Thyroid gland (tissue), 4 donors: ENCODE measurements at places on chromosomes 3 and 15. TPM values are rescaled to one million over a fixed set of nuclear protein-coding genes. Genes with fewer than 3 reads are reported as not detected.

DNA sequence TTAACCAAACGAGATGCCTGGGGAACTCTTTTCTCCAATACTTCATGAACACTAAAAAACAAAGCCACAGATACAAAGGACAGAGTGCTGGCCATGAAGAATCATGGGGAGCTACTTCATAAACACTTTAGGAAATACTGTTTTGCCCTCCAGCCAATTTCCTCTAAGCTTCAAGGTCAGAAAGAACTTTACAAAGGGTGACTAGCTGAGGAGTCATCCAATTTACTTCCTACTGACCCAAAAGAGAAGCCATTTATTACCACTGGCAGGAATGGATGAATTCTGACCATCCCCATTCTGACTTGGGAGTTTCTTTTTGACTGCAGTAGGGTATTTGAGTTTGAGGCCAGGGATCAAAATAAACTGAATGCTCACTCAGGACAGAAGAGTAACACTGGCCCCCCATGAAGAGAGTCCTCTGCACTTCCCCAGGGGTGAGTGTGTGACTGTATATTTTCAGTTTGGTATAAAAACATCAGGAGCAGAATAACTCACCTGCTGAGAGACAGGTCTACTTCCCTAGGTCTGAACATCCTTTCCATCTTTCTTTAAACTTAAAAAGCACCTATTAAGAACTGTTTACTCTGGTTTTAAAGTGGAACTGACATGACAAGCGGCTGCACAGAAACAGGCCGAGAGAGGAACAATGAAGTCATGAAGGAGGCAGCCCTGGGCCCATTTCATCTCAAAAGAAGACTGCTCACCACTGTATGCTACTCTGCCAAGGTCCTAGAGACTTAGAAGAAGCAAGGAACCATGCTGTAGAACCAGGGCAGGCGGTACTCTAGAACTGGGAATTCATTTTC is 203.6 kb downstream of the TNIK start:
- no peak for DNase-seq
- H3K27me3 ChIP-seq = no peaks in the 10 kb centered on the region
- H3K4me3 ChIP-seq = no peak overlapping the region
- H3K27ac ChIP-seq = no peak overlapping the region

DNA sequence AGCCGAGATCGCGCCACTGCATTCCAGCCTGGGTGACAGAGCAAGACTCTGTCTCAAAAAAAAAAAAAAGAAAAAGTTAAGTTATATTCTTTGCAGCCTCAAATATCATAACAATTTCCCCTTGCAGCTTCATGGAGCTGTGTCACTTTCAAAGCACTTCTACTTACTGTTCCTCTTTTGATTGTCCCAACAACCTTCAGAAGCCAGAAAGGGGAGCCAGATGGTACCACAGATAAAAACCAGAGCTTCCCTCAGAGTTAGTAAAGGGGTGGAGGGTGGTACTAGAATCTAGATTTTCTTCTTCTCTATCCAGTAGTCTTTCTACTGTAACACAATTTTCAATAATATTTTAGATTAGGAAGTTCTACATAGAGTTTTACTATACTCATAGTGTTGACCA is 188.8 kb downstream of the TAFA4 start:
- H3K4me3 ChIP-seq = no peak overlapping the region
- H3K27me3 ChIP-seq = no peaks in the 10 kb centered on the region
- no peaks in the 10 kb centered on the region for H3K4me1 ChIP-seq
- H3K36me3 ChIP-seq = no peaks in the 10 kb centered on the region

DNA sequence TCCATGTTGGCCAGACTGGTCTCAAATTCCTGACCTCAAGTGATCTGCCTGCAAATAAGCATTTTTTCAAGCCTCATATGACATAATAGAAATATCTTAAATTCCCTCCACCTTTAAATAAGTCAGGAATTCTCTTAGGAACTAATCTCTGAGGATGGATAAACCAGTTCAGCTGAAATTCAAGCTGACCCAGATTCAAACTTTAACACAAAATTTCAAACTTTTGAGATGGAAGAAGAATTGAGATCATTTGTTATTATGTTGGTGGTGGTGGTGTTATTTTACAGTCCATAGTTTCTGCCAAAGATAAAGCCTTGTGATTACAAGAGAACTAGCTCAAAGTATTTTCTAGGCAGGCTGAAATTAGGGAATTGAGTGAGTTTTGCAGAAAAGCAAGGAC is 85.5 kb downstream of the SSR3 start:
- H3K36me3 ChIP-seq = no peaks in the 10 kb centered on the region
- no peak overlapping the region for H3K4me3 ChIP-seq
- no peaks in the 10 kb centered on the region for H3K27me3 ChIP-seq
- peaks cover 47% of the 10 kb centered on the region for H3K4me1 ChIP-seq
- peak overlapping the region; percentile 66 for H3K27ac ChIP-seq

PLSCR2 gene
- not detected for total RNA-seq

GRCh38 chr3:126128504-126129397 is 44.8 kb upstream of the SLC41A3 start:
- no peak overlapping the region for H3K27ac ChIP-seq
- DNase-seq = no peak
- no peak overlapping the region for H3K4me3 ChIP-seq
- no peaks in the 10 kb centered on the region for H3K4me1 ChIP-seq

- H3K4me3 ChIP-seq = no peak overlapping the region
- H3K27me3 ChIP-seq = no peaks in the 10 kb centered on the region
- H3K36me3 ChIP-seq = no peaks in the 10 kb centered on the region
- DNase-seq = no peak
- peak overlapping the region; percentile 72 for H3K27ac ChIP-seq
- H3K4me1 ChIP-seq = no peaks in the 10 kb centered on the region
These were observed 45.2 kb downstream of the C2CD4B start for GRCh38 chr15:62119874-62120273.

GRCh38 chr3:110810356-110810755 is 261.3 kb upstream of the NECTIN3 start:
- no peak overlapping the region for H3K4me3 ChIP-seq
- H3K27me3 ChIP-seq = no peaks in the 10 kb centered on the region
- no peak overlapping the region for H3K27ac ChIP-seq
- DNase-seq = no peak

GRCh38 chr3:58041182-58041825 is 33.1 kb downstream of the FLNB start:
- no peak overlapping the region for H3K4me3 ChIP-seq
- DNase-seq = no peak
- no peaks in the 10 kb centered on the region for H3K27me3 ChIP-seq
- peaks cover 71% of the 10 kb centered on the region for H3K4me1 ChIP-seq
- peak overlapping the region; percentile 90 for H3K27ac ChIP-seq
- no peaks in the 10 kb centered on the region for H3K36me3 ChIP-seq

ERICH6 gene
- 0.11 TPM for total RNA-seq

DNA sequence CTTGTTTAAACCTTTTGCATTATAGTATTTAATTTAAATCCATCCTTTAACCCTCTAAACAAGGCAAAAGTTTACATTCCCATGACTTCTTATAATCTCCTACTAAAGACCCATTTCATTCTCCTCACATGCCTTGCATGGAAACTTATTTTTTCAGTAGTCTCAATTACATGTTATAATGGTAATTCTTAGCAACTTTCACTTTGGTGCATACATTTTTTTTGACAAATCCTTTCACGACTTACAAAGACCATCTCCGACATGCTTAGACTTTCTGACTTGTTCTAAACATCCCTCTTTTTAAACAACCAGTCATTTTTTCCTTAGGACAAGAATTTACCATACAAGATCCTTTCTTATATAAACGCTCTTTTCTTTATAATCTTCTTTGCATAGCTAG is 615.4 kb upstream of the GBE1 start:
- no peaks in the 10 kb centered on the region for H3K4me1 ChIP-seq
- no peaks in the 10 kb centered on the region for H3K36me3 ChIP-seq
- no peak for DNase-seq
- H3K27ac ChIP-seq = no peak overlapping the region
- no peak overlapping the region for H3K4me3 ChIP-seq

GRCh38 chr3:15535732-15536131 is 14.2 kb upstream of the COLQ start:
- no peak for DNase-seq
- no peaks in the 10 kb centered on the region for H3K36me3 ChIP-seq
- H3K4me3 ChIP-seq = no peak overlapping the region
- H3K27ac ChIP-seq = no peak overlapping the region
- no peaks in the 10 kb centered on the region for H3K27me3 ChIP-seq

- no peaks in the 10 kb centered on the region for H3K27me3 ChIP-seq
- H3K4me1 ChIP-seq = peaks cover 21% of the 10 kb centered on the region
- H3K36me3 ChIP-seq = no peaks in the 10 kb centered on the region
- no peak overlapping the region for H3K4me3 ChIP-seq
These were observed 2.8 kb downstream of the LOXL1 start for GRCh38 chr15:73928971-73929627.

SOX14 gene
- not detected for total RNA-seq

STRA6 gene
- not detected for total RNA-seq

CELF6 gene
- 8.6 TPM for total RNA-seq

DNA sequence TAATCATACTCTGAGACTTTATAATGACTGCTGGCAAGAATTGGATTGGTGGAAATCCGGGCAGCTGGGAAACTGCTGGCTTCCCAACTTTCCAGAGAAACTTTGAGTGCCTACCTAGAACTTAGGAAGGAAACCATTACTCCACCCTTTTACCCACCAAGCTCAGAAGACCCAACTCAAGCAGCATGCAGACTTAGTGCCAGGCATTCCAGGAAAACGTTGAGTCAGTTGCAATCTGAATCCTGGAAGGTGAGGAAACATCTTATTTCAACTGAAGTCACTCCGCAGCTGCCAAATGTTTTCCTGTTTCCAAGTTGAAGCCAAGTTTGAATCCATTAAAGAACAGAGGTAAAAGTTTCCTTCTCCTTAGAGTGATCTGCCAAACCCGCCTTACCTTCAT is 126.5 kb downstream of the ZNF385D start:
- no peaks in the 10 kb centered on the region for H3K27me3 ChIP-seq
- no peaks in the 10 kb centered on the region for H3K4me1 ChIP-seq
- H3K36me3 ChIP-seq = no peaks in the 10 kb centered on the region
- H3K27ac ChIP-seq = no peak overlapping the region
- H3K4me3 ChIP-seq = no peak overlapping the region

ARPIN gene
- total RNA-seq = 26.5 TPM

GRCh38 chr3:168051531-168052471 is 43.9 kb downstream of the GOLIM4 start:
- no peaks in the 10 kb centered on the region for H3K4me1 ChIP-seq
- no peaks in the 10 kb centered on the region for H3K36me3 ChIP-seq
- no peak overlapping the region for H3K27ac ChIP-seq
- DNase-seq = no peak

OSBPL10 gene
- total RNA-seq = 32.0 TPM

DNA sequence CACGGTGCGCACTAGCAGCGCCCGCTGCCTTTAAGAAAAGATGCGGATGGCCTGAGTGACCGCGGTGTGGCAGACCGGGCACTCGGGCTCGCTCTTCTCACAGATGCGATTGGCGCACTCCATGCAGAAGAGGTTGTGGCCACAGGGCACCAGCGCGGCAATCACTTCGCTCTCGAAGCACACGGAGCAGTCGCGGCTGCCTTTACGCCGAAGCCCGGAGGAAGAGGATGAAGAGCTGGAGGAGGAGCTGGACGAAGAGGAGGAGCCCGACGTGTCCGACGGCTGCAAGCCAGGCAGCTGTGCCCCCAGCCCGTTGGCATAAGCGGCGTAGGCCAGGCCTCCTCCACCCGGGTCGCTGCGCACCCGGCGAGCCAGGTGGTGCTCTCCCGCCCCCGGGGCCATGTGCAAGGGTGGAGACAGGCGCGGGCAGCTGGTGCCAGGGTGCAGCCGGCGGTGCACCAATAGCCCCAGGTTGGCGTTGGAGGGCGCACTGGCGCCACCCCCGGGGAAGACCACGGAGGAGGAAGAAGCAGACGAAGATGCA is 2.6 kb downstream of the MEX3B start:
- H3K4me3 ChIP-seq = no peak overlapping the region
- no peaks in the 10 kb centered on the region for H3K36me3 ChIP-seq
- H3K27me3 ChIP-seq = no peaks in the 10 kb centered on the region
- H3K27ac ChIP-seq = no peak overlapping the region
- H3K4me1 ChIP-seq = peaks cover 15% of the 10 kb centered on the region
- no peak for DNase-seq

DNA sequence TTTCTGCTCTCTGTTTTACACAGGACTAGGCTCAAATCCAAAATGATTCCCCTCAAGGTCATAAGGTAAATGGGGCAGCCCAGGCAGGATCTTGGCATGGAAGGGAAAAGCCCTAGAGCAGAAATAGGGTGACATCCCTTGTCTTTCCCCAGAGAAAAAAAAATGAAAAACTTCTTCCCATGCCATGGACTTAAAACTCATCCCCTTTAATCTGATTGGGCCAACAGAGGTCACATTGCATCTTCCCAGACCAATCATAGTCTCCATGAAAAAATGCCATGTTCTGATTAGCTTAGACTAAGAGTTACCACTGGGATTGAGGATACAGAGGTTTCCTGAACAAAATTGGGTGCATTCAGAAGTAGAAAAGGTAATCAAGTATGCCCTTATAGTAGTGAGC is 241.3 kb upstream of the LRTM1 start:
- H3K27me3 ChIP-seq = no peaks in the 10 kb centered on the region
- no peak overlapping the region for H3K4me3 ChIP-seq
- DNase-seq = no peak
- no peaks in the 10 kb centered on the region for H3K4me1 ChIP-seq

DNA sequence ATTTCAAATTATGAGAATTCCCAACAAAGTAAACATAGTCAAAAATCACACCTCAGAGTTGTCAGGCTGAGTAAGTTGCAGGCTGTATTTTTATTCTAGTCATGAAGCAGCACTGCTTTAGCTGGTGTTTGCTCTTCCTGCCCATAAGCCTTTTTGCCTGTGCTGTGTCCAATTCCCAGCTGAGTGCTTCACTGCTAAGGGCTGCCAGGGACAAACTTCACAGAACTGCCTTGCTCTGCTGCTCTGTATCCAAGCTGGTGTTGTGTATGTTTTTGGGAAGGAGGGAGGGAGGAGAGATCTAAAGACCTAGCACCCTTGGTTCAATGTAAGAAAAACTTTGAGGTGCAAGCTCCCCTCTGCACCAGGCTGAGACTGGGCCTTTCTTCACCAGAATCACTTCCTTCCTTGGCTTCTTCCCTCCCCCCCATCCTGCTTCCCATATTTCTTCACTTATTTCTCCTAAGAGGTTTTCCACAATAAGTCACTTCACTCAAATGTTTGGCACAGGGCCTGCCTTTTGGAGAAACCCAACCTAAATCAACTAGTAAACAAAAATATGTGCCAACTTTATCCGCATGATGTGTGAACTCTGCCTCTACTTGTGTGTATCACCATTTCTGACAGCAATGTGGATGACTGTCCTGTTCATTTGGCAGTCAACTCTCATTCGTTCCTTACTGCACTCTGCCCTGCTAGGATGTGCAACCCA is 156.1 kb downstream of the TBL1XR1 start:
- H3K27me3 ChIP-seq = no peaks in the 10 kb centered on the region
- DNase-seq = peak; percentile 79
- H3K4me3 ChIP-seq = no peak overlapping the region
- peaks cover 15% of the 10 kb centered on the region for H3K4me1 ChIP-seq
- H3K27ac ChIP-seq = peak overlapping the region; percentile 29
